ENCODE measurements at places on chromosomes 4 and X.

- DNase-seq, result no peak
These were observed 698 bp downstream of the AFF1 start for GRCh38 chr4:86935566-86935852.

DNA sequence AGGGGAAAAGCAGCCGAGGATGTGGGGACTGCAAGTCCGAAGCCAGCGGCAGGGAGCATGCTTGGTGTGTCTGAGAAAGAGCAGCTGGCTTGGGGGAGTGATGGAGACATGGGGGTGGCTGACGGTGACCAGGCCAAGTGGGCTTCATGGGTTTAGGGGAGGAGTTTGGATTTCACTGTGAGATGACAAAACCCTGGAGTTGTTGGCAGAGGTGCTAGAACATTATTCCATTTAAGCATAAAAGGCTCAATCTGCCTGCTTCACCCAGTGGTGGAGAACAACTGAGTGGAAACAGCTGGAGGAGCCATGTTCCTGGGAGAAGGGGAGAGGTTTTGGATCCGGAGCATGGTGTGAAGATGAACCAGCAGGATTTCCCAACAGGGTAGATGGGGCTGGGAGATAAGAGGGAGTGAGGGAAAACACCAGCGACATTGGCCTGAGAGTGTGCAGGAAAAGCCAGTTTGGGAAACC is 318.0 kb upstream of the TAPT1 start:
- DNase-seq, result no peak

- DNase-seq, result no peak
These were observed 197.7 kb upstream of the MAB21L2 start for GRCh38 chr4:150384249-150384648.

- DNase-seq, result no peak
These were observed 123.5 kb downstream of the DCHS2 start for GRCh38 chr4:154368060-154368459.

GRCh38 chr4:169741569-169741968 is 16.2 kb downstream of the HPF1 start:
- DNase-seq, result no peak

DNA sequence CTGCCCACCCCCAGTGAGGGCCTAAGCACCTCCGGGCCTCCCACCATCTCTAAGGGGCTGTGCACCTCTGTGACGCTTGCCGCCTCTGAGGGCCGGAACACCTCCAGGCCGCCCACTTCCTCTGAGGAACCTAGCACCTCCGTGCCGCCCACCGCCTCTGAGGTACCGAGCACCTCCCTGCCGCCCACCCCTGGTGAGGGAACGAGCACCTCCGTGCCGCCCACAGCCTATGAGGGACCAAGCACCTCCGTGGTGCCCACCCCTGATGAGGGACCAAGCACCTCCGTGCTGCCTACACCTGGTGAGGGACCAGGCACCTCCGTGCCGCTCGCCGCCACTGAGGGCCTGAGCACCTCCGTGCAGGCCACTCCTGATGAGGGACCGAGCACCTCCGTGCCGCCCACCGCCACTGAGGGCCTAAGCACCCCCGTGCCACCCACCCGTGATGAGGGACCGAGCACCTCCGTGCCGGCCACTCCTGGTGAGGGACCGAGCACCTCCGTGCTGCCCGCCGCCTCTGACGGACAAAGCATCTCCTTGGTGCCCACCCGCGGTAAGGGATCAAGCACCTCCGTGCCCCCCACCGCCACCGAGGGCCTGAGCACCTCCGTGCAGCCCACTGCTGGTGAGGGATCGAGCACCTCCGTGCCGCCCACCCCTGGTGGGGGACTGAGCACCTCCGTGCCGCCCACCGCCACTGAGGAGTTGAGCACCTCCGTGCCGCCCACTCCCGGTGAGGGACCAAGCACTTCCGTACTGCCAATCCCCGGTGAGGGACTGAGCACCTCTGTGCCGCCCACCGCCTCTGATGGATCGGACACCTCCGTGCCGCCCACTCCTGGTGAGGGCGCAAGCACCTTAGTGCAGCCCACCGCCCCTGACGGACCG is 977 bp downstream of the MAGEE1 start:
- DNase-seq, result no peak

DNA sequence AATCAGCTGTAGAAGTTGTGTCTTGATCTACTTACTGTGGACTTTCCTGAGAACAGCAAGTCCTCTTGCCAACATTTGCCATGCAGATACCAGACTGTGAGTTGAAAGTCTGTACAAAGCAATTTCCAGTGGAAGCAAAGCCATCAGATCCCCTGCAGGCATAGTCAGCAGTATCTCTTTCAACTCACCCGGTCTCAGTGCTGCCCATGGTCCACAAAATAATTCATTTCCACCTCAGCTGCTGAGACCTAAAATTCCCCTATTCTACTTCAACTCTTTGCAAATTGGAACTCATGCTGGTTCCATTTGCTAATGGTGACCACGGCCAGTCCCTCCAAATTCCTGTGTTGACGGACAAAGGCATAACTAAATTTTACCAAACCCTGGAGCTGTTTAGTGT is 46.0 kb upstream of the RPL34 start:
- no peak for DNase-seq

DNA sequence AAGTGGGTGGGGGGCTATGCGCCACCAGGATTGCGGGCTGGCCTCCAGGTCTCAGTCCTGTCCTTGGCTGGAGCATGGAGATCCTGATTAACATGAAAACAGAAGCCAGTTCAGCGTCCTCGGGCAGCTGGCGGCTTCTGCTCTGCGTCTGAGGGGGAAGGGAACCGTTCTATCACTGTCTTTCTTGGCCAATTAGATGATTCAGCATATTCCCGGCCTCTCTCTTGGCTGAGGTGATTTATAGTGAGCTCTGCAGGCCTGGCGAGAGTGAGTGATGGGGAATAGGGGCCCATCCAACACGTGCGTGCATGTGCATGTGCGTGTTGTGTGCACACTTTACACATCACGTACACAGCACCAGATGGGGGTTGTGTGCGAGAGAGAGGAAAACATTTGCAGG is 145.8 kb upstream of the ATP6AP2 start:
- DNase-seq, result peak; percentile 53

DNA sequence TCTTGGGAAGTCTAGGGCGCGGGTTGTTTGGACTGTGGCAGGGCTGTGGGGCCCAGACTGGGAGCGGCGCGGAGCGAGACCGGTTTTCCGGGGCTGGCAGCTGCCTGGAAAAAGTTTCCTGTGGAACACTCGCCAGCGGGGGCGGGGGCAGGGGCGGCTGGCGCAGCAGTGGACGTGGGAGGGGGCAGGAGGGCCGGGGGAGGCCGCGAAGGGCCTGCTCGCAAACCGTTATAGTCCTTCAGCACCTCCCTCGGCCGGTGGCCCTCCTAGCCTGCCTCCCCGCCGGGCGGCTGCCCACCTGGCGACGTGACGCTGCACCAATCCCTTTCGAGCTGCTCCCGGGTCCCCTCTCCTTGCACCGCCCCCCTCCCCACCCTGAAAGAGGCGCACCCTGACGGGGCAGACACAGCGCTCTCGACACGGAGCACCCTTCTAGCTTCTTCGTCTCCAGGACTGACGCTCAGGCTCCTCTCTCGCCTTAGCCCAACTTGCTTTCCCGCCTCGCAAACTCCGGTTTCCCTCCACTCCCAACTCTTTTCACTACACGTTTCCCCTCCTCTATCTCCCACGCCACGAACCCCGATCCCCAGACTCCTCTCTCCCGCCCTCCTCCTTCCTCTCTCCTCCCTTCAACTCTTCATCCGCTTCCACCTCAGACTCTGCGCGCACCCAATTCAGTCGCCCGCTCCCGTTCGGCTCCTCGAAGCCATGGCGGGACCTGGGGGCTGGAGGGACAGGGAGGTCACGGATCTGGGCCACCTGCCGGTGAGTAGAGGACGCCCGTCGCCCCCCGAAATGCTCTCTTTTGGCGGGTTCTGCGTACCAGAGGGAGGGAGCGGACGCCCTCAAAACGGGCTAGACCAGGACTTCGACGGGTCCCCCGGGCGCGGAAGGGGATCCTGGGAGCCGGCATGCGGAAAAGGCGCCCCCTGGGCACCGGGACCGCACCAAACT is at the start of gene NRK:
TSS of gene NRK (plus strand) at position 402 of the 954 bp plus-strand sequence. CDS start at position 709, 307 bp downstream.
- DNase-seq, result no peak

Measured in SHP77 treated with DMSO at 0.1 percent for 48 hours (cell line).